Sciatic nerve (tissue), 2 donors: ENCODE measurements at places on chromosomes 12 and 14. TPM values are rescaled to one million over a fixed set of nuclear protein-coding genes. Genes with fewer than 3 reads are reported as not detected.

- no peak for DNase-seq
Measured at GRCh38 chr14:101046071-101046470, 142.5 kb upstream of the RTL1 start.

DNA sequence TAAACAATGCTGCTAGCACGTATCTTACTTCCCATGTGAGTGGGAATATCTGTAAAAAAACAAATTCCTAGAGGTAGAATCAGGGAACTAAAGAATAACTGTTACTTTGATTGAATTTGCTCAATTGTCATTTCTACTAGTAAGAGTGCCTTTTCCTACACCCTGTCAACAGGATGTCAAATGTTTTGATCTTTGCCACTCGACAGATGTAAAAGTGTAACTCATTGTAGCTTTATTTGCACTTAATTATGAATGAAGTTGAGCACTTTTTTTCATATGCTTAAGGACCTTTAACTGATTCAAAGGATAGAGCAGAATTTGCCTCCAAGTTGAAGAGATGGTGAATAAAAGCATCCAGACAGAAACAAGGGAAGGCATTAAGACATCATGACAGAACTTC is 104.5 kb downstream of the PPP1R12A start:
- DNase-seq, result no peak

DNA sequence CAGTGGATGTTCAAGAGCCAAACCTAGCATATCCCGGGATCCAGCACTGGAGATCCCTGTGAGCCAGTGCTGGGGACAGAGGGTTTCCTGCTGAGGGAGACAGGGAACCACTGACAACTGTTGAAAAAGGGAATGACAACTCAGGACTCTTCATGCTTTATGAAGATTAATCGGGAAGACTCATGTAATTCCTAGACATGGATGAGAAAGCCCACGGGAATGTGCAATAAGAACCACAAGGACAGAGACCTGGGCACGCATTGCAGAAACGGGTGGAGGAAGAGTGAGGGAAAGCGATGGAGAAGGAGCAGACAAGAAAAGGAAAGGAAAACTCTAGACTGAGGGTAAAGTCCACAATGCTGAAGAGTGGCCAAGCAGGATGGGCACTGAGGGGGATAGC is 296.0 kb downstream of the PCNX1 start:
- DNase-seq, result no peak

- DNase-seq, result no peak
Measured at GRCh38 chr12:115598871-115599811, 678.4 kb downstream of the MED13L start.

GRCh38 chr12:105077435-105077834 is 6.8 kb downstream of the ALDH1L2 start:
- DNase-seq, result no peak

DNA sequence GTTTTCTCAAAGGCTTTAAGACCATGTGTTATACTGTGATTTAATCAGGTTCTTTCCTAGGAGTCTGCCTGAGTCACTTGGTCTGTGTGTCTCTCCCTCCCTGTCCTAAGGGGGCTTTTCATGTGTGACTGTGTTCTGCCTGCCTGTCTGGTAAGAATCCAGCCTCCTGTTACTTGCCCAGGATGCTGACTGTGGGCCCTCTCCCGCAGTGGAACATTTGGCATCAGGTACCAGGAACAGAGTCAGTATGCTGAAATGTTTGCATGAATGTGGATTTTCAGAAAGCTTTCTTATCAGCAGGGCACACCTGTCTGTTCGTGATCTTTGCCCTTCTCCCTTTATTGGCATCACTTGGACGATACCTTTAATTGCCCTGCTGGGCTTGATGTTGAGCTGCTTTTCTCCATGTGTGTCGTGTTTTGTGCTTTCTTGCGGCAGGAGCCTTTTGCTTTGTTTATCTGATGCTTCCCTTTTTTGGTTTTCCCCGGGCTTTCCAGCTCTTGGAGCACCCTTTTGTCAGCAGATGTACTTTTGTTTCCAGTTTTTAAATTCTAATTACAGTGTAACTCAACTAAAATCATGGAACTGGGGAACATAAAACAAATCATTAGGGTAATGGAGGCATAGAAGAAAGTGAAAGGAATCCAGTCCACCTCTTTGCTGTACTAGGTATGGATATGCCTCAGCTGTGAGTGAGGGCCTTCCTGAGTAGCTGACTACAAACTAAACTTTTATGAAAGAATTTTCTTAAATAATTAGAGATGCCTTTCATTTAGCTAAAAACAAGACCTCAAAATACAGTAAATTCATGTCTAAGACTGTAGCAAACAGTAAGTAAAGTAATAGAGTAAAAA is 72.5 kb downstream of the TRAF3 start:
- no peak for DNase-seq

DNA sequence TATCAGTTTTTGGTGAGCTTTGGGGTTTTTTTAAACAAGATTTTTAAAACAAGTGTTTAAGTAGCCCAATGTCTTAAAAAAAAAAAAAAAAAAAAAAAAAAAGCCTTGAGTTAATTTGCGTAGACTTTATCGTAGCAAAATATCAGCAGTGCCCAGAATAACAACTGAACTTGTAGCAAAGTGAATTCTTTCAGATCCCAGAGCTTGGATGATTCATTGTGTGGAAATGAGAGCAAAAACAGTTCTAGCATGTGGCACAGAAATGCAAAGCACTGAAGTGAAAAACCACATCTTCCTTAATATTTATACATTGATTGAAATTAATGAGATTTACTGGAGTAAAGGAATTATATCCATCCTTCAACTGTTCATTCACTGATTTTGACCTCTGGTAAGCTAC is 258.1 kb downstream of the EGLN3 start:
- DNase-seq, result no peak

- no peak for DNase-seq
Measured at GRCh38 chr12:98374007-98374406, 141.4 kb upstream of the TMPO start.

- DNase-seq, result no peak
Measured at GRCh38 chr12:41254004-41254914, 66.1 kb downstream of the PDZRN4 start.

- no peak for DNase-seq
Measured at GRCh38 chr12:95179011-95179410, 38.3 kb downstream of the FGD6 start.

GRCh38 chr12:110134691-110135411 is 10.7 kb downstream of the IFT81 start:
- DNase-seq, result no peak

- peak; percentile 21 for DNase-seq
Measured at GRCh38 chr12:604956-605355, 58.3 kb downstream of the NINJ2 start.

DNA sequence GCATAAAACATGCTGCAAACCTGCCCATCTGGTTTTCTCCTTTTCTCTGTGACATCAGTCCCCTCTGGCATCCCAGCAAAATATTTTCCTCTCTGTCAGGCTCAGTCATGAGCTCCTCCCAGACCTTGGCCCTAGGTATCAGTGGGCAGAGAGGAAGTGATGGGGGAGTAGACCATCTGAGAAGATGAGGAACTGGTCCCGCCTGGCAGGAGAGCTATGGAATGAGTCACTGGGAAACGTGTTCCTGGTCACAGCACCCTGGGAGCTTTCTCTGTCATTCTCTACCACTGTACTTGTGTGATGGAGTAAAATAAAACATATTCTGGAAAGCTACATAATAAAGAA is 5.0 kb upstream of the SRSF9 start:
- no peak for DNase-seq

- DNase-seq, result no peak
Measured at GRCh38 chr14:24595073-24595808, 14.2 kb downstream of the GZMH start.

Gene ENDOU
- total RNA-seq, result 0.40 TPM

Gene NANOG
- total RNA-seq, result 0.31 TPM

Gene IFI27
- 219 TPM for total RNA-seq

Gene SLC10A1
- not detected for total RNA-seq

Gene HHIPL1
- total RNA-seq, result 4.2 TPM

Gene OR4K5
- not detected for total RNA-seq
